Activated CD4-positive, alpha-beta memory T cell treated with anti-CD3 and anti-CD28 coated beads for 36 hours (primary cell): ENCODE measurements at places on chromosomes 11 and 22. TPM values are rescaled to one million over a fixed set of nuclear protein-coding genes. Genes with fewer than 3 reads are reported as not detected.

GRCh38 chr11:57462597-57462996 lies 2.3 kb downstream of the RTN4RL2 start:
- peaks cover 31% of the 10 kb centered on the region for H3K27me3 ChIP-seq
- no peak overlapping the region for H3K27ac ChIP-seq
- DNase-seq: no peak
- H3K4me1 ChIP-seq: peaks cover 20% of the 10 kb centered on the region
- no peaks in the 10 kb centered on the region for H3K36me3 ChIP-seq

The SCGB1C1 gene
- total RNA-seq: not detected

DNA sequence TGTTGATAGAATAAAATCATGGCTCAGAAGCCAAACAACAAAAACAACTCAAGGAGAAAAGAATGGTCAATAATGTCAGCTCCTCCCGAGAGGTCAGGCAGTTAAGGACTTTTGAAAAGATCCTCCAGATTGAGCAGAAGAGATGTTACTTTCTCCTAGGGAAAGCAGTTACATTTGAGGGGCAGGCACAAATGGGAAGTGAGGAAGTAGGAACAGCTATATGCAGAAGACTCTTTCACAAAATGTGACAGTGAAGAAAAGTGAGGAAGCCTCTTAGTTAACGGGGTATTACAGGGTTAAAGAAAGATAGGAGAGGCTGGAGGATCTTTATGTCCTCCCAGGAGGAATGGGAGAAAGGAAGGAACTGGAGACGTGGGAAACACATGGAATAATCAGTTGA lies 3.4 kb downstream of the DCHS1 start:
- H3K36me3 ChIP-seq: no peaks in the 10 kb centered on the region
- no peak for DNase-seq
- H3K4me1 ChIP-seq: no peaks in the 10 kb centered on the region
- H3K4me3 ChIP-seq: no peak overlapping the region
- H3K27me3 ChIP-seq: peaks cover 3% of the 10 kb centered on the region

DNA sequence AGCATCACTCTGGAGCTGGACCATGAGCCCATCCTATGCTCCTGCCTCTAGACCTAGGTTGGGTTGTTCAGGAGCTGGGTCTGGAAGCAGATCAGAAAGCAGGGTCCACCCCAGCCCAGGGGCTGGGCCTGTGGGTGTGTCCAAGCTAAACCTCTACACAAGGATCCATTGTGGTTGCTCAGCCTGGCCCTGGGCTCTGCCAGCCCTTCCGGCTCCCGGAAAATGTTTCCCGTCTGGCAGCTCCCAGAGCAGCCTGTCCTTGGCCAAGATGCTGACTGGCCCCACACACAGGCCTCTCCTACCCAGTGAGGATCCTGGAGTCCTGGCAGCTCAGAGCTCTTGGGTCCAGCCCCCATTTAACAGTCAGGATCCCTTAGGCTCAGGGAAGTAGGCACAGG lies 35.3 kb upstream of the FCHSD2 start:
- H3K27me3 ChIP-seq: peaks cover 2% of the 10 kb centered on the region
- no peaks in the 10 kb centered on the region for H3K4me1 ChIP-seq
- no peaks in the 10 kb centered on the region for H3K36me3 ChIP-seq
- no peak overlapping the region for H3K27ac ChIP-seq
- no peak for DNase-seq

DNA sequence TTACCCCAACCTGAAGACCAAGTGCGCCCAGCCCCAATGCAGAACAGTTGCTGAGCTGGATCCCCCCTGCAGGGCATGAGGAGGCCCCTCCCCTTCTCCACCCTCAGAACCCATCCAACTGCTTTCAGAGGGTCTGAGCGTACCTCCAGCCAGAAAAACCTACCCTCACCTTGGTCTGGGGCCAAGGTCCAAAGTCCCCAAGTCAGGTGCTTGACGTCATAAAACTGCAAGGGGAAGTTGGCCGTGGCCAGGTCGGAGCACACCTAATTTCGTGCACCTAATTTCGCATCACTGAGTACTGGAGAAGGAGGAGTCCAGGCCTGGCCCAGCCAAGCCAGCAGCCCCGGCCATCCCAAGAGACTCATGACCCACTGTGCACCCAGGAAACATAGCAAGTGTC lies 289.8 kb downstream of the CTTN start:
- no peak for DNase-seq
- peaks cover 6% of the 10 kb centered on the region for H3K27me3 ChIP-seq
- H3K36me3 ChIP-seq: no peaks in the 10 kb centered on the region
- H3K4me3 ChIP-seq: no peak overlapping the region
- no peak overlapping the region for H3K27ac ChIP-seq
- H3K4me1 ChIP-seq: no peaks in the 10 kb centered on the region

The OR2D2 gene
- total RNA-seq: not detected

DNA sequence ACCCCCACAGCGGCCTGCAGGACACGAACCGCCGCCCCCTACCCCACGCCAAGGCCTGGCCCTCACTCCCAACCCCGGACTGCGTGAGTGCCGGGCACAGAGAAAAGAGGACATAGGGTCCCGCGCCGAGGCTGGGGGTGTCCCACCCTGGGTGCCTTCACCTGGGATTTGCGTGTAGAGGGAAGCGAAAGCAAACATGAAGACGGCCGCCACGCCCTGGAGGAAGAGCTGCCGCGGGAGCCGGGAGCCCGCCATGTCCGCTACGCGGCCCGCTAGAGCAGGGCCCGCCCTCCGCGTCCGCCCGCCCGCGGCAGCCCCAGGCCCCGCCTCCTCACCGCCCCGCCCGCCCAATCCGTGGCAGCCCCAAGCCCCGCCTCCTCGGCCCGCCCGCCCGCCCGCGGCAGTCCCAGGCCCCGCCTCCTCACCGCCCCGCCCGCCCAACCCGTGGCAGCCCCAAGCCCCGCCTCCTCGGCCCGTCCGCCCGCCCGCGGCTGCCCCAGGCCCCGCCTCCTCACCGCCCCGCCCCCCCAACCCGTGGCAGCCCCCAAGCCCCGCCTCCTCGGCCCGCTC lies at the start of gene LMF2:
Gene LMF2, minus strand, starts transcription at position 282 of the 570 bp plus-strand sequence. Its CDS starts 27 bp downstream, at position 255.
- peaks cover 18% of the 10 kb centered on the region for H3K36me3 ChIP-seq
- peak within 1 kb of the TSS; percentile 97 for H3K4me3 ChIP-seq
- peaks cover 16% of the 10 kb centered on the region for H3K4me1 ChIP-seq

- H3K4me1 ChIP-seq: peaks cover 3% of the 10 kb centered on the region
- H3K4me3 ChIP-seq: no peak overlapping the region
- peak; percentile 79 for DNase-seq
- H3K27ac ChIP-seq: no peak overlapping the region
- H3K36me3 ChIP-seq: no peaks in the 10 kb centered on the region
- peaks cover 8% of the 10 kb centered on the region for H3K27me3 ChIP-seq
Measured at GRCh38 chr22:22201185-22201929, 43.2 kb upstream of the VPREB1 start.

- peak overlapping the region; percentile 99 for H3K4me3 ChIP-seq
- H3K27me3 ChIP-seq: peaks cover 7% of the 10 kb centered on the region
- peaks cover 16% of the 10 kb centered on the region for H3K36me3 ChIP-seq
- H3K4me1 ChIP-seq: peaks cover 42% of the 10 kb centered on the region
- peak overlapping the region; percentile 99 for H3K27ac ChIP-seq
Measured at GRCh38 chr11:30322191-30322590, 713 bp upstream of the ARL14EP start.

DNA sequence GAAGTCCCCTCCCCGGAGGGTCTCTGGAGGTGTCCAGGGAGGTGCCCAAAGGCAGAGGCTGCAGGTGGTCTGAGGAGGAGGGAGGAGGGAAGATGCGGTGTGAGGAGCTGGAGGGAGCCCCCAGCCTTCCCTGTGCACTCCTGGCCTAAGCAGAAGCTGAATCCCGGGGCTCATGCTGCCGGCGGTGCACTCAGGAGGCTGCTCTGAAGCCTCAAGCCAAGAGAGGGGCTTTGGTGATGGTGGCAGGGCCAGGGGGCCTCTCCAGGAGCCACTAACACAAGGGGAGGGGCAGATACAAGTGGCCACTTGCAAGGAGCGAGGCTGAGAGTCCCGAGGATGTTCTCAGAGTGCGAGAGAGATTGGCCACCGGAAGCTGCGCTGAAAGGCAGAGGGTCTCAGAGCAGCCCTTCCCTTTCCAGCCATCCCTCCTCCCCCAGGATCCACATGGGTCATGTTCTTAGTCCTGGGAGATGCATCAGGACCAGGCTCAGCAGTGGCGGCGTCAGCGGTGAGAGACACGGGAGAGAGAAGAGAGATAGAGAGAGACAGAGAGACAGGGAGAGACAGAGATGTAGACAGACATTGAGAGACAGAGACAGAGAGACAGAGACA lies 774 bp upstream of the MRGPRG start:
- H3K36me3 ChIP-seq: no peaks in the 10 kb centered on the region
- peaks cover 7% of the 10 kb centered on the region for H3K4me1 ChIP-seq
- DNase-seq: no peak
- H3K27me3 ChIP-seq: peaks cover 20% of the 10 kb centered on the region
- H3K4me3 ChIP-seq: no peak overlapping the region
- no peak overlapping the region for H3K27ac ChIP-seq

The OR2AG2 gene
- total RNA-seq: not detected

DNA sequence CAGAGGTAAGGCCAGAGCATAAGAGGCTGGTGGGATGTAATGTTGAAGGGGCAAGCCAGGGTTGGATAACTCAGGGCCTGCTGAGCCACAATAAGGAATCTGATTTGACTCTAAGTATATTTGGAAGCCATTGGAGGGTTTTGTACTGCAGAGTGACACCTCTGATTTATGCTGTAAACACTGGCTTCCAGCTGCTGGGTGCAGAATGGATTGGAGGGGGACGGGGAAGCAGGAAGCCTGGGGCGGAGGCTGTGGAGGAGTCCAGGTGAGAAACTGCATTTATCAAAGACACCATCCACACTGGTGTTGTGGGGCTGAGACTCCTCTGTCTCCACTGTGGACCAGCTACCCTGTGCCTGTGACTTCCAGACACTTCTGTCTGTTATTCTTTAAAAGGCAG lies 26.8 kb downstream of the MIAT start:
- H3K36me3 ChIP-seq: peaks cover 32% of the 10 kb centered on the region
- no peak for DNase-seq
- peaks cover 25% of the 10 kb centered on the region for H3K4me1 ChIP-seq
- no peak overlapping the region for H3K27ac ChIP-seq
- H3K4me3 ChIP-seq: no peak overlapping the region

The CCDC157 gene
- total RNA-seq: 2.1 TPM

GRCh38 chr11:10629411-10630002 lies 61.0 kb upstream of the LYVE1 start:
- no peak overlapping the region for H3K4me3 ChIP-seq
- no peak overlapping the region for H3K27ac ChIP-seq
- peaks cover 5% of the 10 kb centered on the region for H3K27me3 ChIP-seq

DNA sequence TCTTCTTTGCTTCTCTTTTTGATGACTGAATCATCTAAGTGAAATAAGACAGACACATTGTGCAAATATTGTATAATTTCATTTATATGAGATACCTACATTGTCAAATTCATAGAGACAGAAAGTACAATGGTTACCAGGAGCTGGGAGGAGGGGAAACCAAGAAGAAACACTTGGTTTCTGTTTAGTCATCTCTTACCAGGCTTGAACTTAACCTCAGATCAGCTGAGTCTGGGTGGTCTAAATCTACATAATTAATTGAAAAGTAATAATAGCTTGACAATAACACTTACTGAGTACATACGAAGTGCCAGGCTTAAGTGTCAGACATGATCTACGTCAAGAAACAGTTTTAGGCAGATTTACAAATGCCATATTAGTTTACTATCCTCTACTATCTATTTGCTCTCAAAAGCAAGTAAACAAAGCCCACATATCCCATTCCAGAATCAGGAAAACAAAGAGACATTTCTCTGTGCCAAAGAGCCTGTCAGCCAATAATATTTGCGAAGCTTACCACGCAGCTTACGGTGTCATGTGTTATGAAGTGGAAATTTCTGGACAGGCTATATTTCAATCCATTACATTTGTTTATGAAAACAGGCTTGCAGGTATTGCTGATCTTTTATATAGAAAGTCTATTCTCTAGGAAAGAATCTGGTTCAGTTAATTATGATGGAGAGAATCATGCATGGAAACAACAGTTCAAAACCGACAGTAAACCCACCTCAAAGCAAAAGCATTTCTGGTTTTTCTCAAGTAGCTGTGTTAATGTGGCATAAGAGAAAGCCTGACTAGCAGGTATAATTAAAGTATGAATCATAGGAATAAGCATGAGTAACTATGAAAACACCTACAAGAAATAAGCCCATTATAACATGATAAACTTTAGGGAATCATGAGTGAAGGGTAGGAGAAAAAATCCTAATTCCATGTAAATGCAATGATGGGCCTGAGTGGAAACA lies 2.7 kb upstream of the ARHGAP42 start:
- H3K27ac ChIP-seq: no peak overlapping the region
- no peak overlapping the region for H3K4me3 ChIP-seq
- H3K4me1 ChIP-seq: peaks cover 10% of the 10 kb centered on the region

- H3K4me1 ChIP-seq: peaks cover 8% of the 10 kb centered on the region
- H3K36me3 ChIP-seq: no peaks in the 10 kb centered on the region
- H3K27me3 ChIP-seq: peaks cover 2% of the 10 kb centered on the region
- no peak overlapping the region for H3K27ac ChIP-seq
- no peak overlapping the region for H3K4me3 ChIP-seq
- DNase-seq: no peak
Measured at GRCh38 chr11:90235526-90235925, 12.7 kb upstream of the CHORDC1 start.

DNA sequence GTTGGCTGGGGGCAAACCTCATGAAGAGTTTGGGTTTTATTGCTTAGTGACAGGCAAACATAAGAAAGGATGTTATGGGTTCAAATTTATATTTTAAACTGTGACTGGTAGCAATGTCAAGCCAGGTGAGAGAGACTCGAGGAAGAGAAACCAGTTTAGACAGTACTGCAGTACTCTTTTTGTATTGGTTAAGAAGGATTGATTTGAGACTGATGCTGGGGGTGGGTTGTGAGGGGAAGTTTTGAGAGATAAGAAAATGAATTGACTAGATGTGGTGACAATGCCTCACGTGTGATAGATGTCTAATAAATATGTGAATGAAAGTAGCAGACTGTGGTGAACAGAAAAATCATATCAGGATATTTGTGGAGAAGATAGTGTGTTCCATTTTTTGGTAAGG lies 142.4 kb downstream of the DDX10 start:
- H3K36me3 ChIP-seq: peaks cover 13% of the 10 kb centered on the region
- no peak for DNase-seq
- H3K4me1 ChIP-seq: no peaks in the 10 kb centered on the region
- H3K27ac ChIP-seq: no peak overlapping the region

DNA sequence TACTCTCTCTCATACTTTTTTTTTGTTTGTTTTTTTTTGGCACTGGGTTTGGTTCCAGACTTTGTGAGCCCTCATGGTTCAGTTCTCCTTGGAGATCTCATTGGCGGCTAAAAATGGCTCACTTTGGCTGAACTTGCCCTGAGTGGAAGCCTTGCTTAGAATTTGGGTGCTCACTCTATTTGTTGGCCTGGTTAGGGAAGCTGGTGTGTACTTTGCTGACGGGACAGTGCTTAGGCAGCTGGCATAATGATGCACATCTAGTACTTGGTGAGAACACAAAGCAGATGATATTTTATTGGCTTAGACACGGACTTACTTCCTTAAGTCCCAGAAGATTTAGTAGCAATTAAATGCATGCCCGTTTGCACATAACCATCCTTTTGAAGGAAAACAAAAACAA lies 66.5 kb upstream of the GRAMD1B start:
- H3K4me3 ChIP-seq: peak overlapping the region; percentile 6
- H3K27ac ChIP-seq: no peak overlapping the region
- H3K36me3 ChIP-seq: peaks cover 5% of the 10 kb centered on the region
- H3K4me1 ChIP-seq: peaks cover 28% of the 10 kb centered on the region

The APOL6 gene
- 27.7 TPM for total RNA-seq
